ENCODE measurements at places on chromosomes 1 and 21.
A peak's percentile ranks its signal among the peaks of the same experiment; 100 is the strongest.

GRCh38 chr1:96538111-96538641, 183.4 kb upstream of the PTBP2 start:
- DNase-seq, result peak; percentile 67

GRCh38 chr1:20211511-20211931, 25.2 kb upstream of the PLA2G2C start:
- no peak for DNase-seq

DNA sequence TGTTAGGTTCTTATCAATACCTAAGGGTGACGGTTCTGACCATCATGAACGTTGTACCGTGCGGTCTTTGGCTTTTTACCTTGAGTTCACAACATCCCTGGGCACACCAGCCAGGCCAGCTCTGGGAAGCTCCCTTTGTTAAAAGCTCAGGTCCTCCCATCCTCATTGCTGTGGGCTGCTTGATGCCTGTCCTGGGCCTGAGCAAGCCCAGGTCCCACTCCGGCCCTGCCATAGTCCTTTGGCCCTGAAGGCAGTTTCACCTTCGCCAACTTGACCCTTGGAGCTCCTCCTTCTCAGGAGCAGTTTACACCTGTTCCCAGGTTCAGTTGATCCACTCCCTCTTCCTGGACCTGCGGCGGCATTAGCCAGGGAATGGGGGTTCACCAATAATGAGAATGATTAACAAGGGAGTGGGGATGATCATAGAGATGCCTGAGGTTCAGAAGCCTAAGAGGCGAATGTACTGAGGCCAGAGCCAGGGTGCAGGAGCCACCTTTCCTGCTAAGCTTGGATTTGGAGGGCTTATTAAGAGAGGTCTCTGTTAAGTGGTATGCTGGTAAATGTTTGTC, 40.2 kb downstream of the DHCR24 start:
- no peak for DNase-seq

- no peak for DNase-seq
Observed at GRCh38 chr1:180027949-180028445, 73.4 kb downstream of the CEP350 start.
